ENCODE measurements at places on chromosomes 4 and X. TPM values are rescaled to one million over a fixed set of nuclear protein-coding genes. Genes with fewer than 3 reads are reported as not detected.

The SOWAHB gene
- total RNA-seq: not detected

The HNRNPH2 gene
- 70.6 TPM for total RNA-seq

The ARHGAP6 gene
- 0.22 TPM for total RNA-seq

The CSAG1 gene
- total RNA-seq: not detected

The THAP6 gene
- total RNA-seq: 5.6 TPM
